ENCODE measurements at places on chromosomes 4 and X.

DNA sequence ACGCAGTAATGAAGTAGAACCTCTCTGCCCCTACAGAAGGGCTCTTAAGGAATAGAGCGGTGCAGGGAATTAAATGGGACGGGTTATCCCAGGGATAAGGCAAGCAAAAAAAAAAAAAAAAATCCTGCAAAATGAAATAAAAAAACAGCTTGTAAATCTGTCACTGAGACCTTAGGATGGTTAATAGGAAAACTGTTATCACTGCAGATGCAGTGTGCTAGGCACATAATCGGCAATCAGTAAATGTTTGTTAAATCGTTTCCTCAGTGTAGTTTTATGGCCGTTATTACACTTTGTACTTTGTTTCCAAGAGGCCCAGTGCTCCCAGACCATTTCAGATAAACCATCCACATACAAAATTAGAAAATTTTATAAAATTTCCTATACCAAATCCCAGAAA, 1.0 kb downstream of the HNRNPH2 start:
- no peak for DNase-seq

GRCh38 chrX:55593296-55593695, 29.9 kb upstream of the FOXR2 start:
- no peak for DNase-seq

DNA sequence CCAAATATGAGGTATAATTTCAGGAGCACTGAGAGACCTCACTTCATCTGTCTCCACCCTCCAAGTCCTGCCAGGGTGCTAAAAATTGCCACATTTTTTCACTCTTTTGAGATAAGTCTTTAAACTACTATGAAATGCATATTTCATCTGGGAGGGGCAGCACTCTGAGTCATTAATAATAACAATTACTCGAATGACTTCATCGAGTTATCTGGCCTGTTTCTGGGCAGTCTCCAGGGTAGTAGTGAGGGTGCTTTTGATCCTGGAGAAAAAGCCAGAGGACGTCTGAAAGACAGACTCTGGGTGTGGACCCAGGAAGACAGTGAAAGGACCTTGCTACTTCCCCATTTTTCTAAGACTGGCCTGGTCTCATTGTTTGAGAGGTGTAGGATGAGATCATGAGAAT, 42.3 kb upstream of the SRD5A3 start:
- DNase-seq: no peak

DNA sequence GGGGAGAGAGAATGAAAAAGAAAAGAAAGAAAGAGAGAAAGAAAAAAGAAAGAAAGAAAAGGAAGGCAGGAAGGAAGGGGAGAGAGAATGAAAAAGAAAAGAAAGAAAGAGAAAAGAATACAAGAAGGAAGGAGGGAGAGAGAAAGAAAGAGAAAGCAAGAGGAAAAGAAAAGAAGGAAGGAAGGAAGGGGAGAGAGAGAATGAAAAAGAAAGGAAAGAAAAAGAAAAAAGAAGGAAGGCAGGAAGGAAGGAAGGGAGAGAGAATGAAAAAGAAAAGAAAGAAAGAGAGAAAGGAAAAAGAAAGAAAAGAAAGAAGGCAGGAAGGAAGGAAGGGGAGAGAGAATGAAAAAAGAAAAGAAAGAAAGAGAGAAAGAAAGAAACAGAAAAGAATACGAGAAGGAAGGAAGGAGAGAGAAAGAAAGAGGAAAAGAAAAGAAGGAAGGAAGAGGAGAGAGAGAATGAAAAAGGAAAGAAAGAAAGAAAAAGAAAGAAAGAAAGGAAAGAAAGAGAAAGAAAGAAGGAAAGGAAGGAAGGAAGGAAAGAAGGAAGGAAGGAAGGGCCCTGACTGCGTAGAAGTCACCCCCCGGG, 15.1 kb upstream of the P2RY8 start:
- no peak for DNase-seq

All from NCI-H1417 treated with DMSO at 0.1 percent for 48 hours (cell line).